HL-60 (cell line): ENCODE measurements at places on chromosomes 5 and 9.

GRCh38 chr5:130066644-130067043 lies 162.4 kb downstream of the CHSY3 start:
- no peak for DNase-seq

DNA sequence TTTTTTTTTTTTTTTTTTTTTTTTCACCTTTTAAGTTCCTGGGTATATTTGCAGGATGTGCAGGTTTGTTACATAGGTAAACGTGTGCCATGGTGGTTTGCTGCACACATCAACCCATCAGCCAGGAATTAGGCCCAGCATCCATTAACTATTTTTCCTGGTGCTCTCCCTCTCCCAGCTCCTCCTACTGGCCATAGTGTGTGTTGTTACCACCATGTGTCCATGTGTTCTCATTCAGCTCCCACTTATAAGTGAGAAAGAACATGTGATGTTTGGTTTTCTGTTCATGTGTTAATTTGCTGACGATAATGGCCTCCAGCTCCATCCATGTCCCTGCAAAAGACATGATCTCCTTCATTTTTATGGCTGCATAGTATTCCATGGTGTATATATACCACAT lies 350.5 kb downstream of the MAN2A1 start:
- DNase-seq = no peak

GRCh38 chr9:6219981-6220380 lies 4.4 kb downstream of the IL33 start:
- no peak for DNase-seq

GRCh38 chr5:150599917-150600511 lies 40.4 kb upstream of the SYNPO start:
- no peak for DNase-seq

GRCh38 chr9:130872912-130873503 lies 23.6 kb downstream of the QRFP start:
- DNase-seq = no peak

DNA sequence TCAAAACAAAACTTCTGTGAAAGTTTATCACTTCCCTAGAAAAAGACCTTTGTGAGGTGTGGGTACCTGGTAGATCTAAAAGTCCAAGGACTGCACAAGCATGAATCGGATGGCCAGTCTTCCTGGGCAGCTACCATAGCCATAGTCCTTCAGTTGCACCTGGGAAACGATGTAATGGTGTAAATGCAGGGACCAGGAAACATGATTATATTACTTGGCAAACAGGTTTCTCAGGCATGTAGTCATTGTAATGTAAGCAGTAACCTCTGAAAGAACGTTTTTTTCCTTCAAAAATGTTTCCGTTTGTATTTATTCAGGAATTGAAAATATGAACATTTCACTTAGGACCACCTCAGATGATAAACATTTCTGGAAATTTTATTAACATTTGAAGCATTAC lies 433.4 kb downstream of the DTWD2 start:
- DNase-seq = no peak

- DNase-seq = no peak
Measured at GRCh38 chr5:68884883-68885282, 208.9 kb upstream of the SLC30A5 start.

DNA sequence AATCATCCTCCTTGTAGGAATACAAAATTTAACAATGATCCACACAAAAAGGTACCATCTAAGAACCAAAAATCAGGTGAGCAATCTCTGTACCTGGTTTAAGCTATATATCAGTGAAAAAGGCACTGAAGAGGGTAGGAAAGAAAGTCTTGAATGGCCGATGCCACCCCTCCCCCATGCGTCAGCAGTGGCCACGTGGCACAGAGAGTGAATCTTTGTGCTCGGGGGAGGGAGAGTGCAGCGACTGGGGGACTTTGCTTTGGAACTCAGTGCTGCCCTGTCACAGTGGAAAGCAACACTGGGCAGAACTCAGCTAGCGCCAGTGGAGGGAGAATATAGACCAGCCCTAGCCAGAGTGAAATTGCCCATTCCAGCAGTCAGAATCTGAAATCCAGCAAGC lies 28.3 kb upstream of the PDE4D start:
- DNase-seq = no peak

DNA sequence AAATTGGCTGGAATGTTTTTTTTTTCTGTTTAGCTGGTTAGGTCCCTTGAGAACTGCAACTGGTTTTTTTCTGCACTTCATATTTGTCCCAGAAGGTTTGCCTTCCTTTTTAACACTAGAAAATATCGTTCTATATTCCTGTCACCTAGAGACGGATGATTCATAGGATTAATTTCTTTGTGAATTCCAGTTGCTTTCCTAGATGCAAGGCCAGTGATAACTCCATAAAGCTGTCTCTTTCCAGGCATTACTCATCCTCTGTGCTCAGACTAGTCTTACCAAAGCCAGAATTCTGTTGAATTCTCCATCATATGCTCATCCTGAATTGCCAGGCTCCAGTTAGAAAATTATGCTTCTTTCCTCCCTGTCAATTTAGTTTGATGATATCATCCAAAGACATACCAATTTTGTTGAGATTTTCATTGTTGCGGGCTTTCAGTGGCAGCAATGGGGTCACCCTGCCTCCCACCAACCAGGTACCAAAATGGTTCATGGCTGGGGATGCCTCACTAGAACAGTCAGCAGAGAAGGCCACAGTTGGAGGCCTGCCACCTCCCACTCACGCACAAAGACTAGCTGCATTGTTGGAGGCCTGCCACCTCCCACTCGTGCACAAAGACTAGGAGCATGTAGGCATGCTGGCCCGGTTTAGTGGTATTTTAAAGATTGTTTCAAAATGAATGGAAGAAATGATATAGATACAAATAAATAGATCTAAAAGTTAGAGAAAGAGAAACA lies 8.5 kb downstream of the BAAT start:
- DNase-seq = no peak

- no peak for DNase-seq
Measured at GRCh38 chr9:135359764-135360163, 119.8 kb upstream of the PPP1R26 start.

- no peak for DNase-seq
Measured at GRCh38 chr9:129455151-129455995, 165.5 kb downstream of the C9orf50 start.

GRCh38 chr5:148145916-148146315 lies 22.4 kb upstream of the SPINK14 start:
- DNase-seq = no peak

- DNase-seq = no peak
Measured at GRCh38 chr5:17190242-17190778, 27.1 kb upstream of the BASP1 start.

DNA sequence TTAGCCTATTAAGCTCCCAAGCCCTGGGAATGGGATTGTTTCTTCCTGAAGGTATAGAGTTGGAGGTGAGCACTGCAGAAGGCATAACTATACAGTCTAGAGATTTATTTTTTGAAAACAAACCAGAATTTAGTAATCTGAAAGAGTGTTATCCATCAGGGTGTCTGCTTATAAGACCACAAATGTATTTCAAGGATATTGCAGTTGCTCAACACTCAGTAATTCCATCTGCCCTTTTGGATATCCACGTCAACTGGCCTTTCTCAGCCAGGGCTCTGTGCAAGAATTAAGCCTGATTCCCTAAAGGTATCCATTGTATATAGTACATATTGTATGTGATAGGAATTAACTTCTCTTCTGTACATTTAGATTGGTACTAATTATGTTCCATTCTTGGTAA lies 15.0 kb upstream of the IL31RA start:
- no peak for DNase-seq

GRCh38 chr5:122259995-122260394 lies 52.0 kb upstream of the SNCAIP start:
- no peak for DNase-seq

DNA sequence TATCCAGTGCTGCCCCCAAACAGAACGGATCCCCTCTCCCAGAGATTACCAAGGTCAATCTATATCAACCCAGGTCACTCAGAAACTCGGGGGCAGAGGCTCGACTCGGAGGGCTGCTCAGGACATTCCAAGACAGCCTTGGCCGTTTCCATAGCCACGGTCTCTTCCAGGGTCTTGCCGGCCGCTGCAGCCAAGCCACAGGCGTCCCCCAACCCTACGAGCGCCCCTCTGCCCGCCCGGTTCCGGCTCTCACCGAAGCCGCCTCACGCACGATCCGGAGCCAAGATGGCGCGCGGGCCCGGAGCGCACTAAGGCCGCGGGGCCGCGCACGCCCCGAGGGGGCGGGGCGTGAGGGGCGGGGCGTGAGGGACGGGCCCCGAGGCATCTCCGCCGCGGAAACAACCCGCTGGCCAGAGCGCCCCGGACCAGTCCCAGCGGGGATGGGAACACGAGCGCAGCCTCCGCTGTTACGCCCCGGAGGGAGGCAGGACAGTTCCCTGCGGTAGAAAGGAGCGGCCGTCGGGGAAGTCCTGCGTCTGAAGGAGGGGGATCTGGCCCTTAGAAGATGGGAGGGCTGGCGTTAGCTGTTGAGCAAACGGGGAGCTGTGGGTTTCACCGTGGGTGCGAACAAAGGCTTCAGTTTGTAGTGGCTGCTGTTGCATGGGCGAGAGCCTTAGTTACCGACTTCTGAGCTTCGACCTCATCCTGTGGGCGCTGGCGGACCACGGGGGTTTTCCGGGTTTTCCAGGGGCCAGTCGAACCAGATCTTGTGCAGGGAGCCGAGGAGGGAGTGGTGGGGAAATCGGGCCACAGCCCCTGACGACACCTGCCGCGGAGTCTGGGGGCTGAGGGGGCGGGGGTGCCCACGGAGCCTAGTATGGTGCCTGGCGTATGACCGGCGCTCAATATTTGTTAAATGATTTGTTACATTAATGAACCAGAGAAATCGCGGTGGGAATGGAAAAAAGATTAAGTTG lies at the start of gene RPP25L:
TSS of gene RPP25L (minus strand) at position 287 of the 977 bp plus-strand sequence. CDS start 801 bp downstream, outside the sequence.
- peak; percentile 74 for DNase-seq

GRCh38 chr9:7976167-7976755 lies 176.7 kb upstream of the DMAC1 start:
- DNase-seq = peak; percentile 96

DNA sequence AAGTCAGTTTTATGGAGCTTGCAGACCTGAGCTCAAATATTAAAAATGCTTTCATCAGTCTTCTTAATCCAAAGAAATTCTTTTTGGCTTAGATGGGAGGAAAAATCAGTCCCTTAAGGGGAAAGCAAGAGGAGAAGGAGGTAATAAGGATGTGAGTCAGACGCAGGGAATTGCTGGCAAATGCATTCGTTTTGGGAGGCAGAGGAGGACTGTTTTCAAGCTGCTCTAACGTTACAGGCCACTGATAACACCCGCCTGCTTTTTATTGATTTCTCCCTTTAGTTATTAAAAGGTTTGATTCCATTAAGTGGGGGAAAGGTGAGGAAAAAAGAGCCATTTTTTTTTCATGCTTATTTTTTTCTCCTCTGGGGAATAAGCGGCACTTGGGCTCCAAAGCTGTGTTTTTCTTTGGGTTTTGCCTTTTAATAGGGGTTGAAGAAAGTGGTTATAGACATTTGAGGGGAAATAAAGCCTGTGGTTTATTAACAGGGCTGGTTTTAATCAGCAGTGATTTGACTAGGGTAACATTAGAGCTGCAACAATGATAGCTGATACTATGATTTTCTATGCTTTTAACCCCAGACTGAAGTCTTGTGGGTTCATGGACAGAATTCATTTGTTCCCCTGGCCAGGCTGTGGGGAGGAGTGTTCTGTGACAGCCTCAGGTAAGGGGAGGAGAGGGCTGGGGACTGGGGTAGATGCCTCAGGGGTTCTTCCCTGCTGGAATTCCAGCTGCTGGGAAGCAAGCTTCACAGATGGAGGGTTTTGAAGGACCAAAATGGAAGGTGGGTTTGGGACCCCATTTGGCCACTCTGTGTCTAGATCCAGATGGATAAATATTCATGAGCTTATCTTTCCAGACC lies 225.2 kb downstream of the GAS1 start:
- DNase-seq = no peak

DNA sequence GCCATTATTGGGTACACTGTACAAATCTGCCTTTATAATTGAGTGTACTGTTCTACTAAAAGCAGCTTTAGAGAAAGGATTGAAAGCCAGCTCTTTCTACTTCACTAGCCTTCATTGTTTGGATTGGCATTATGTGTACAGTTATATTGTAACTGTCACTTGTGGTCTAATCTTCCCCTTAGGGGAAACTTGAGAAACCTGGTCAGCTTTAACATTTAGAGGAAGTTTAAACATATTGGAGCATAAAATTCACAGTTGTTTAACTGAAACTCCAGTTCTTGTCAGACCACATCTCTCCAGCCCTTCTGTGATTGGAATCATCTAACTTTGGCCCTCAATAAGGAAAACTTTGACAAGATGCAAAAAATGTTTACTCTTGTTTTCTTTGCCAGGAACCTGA lies 24.6 kb downstream of the PIK3R1 start:
- DNase-seq = no peak

DNA sequence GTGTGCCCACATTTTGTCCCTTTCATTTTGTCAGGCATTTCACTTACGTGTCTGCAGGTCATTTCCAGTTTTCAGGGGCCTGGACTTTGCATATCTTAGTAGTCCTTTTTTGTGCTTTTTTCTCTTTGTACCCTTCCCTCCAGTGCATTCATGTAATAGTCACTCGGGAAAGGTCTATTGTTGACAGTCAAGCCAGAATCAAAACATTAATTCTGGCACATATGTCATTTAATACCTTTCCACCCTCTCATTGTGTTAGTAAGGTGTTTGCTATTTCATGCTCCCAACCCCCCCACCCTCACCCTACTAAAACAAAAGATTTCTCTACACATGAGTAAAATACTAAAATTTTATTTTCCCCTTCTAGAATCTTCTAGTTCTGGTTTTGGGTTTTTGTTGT lies 42.7 kb downstream of the UGCG start:
- no peak for DNase-seq

- no peak for DNase-seq
Measured at GRCh38 chr5:171524466-171524865, 105.0 kb downstream of the FGF18 start.

- DNase-seq = no peak
Measured at GRCh38 chr5:104661256-104661655, 1098.7 kb upstream of the NUDT12 start.

GRCh38 chr9:127884427-127884911 lies 7.0 kb upstream of the AK1 start:
- DNase-seq = no peak

- DNase-seq = no peak
Measured at GRCh38 chr5:125422342-125422741, 675.9 kb upstream of the ZNF608 start.

- DNase-seq = no peak
Measured at GRCh38 chr5:120062515-120062917, 401.6 kb upstream of the PRR16 start.
